ENCODE measurements at places on chromosomes 1 and 21. TPM values are rescaled to one million over a fixed set of nuclear protein-coding genes. Genes with fewer than 3 reads are reported as not detected.

- H3K27ac ChIP-seq: no peak overlapping the region
These were observed 35.6 kb downstream of the TMEM63A start for GRCh38 chr1:225846331-225847310.

DNA sequence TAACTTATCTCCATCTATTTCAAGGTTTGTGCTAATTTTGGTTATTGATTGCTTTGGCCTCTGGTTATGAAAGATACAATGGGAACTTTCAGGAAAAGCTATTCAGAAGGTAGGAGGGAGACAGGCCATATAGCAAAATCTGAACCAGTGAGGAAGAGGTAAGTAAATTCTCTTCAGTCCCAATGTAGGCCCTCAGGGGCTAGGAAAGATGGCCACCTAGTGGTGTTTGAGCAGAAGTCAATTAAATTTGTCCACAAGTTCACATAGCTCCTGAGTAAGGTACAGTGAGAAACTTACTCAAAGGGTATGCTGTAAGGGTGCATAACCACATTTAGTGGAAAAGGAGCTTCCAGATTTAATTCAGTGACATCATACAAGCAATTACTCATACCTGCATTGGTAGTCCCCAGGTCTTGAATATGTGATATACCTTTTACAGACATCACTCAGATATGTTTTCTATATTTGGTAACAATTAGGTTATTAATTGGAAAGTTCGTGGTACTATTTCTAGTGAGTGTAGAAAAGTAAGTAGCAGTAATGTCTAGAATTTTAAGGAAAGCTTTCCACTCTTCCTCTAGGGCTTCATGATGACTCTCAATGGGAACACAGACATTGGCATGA is 21.4 kb upstream of the FMO1 start:
- H3K36me3 ChIP-seq: no peaks in the 10 kb centered on the region
- H3K4me1 ChIP-seq: no peaks in the 10 kb centered on the region
- H3K4me3 ChIP-seq: no peak overlapping the region
- H3K27ac ChIP-seq: no peak overlapping the region
- DNase-seq: peak; percentile 11
- no peaks in the 10 kb centered on the region for H3K27me3 ChIP-seq

DNA sequence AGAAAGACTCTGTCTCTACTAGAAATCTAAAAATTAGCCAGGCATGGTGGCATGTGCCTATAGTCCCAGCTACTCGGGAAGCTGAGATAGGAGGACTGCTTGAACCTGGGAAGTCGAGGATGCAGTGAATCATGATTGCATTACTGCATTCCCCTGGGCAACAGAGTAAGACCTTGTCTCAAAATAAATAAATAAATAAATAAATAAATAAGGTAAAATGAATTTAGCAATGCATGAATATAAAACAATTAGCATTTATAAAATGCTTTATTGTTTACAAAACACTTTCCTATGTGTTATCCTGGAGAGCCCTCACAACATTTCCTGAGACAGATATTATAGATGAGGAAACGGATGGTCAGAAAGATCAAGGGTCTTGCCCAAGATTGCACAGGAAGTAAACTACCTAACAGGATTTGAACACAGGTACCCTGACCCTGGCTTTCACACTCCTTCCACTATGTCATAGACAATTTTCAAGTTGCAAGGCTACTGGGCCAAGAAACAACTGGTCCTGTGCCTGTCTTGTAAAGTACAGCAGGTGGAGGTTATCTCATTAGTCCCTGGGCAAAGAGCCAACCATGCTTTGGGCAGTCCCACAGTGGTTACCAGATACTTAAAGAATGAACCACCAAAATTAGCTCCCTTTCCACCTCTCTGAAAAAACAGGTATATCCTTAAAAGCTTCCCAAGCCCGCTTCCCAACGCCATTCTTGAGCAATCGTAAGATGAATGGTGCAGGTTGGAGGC is 15.4 kb upstream of the VSIG8 start:
- DNase-seq: no peak
- H3K27me3 ChIP-seq: no peaks in the 10 kb centered on the region
- no peak overlapping the region for H3K4me3 ChIP-seq

DNA sequence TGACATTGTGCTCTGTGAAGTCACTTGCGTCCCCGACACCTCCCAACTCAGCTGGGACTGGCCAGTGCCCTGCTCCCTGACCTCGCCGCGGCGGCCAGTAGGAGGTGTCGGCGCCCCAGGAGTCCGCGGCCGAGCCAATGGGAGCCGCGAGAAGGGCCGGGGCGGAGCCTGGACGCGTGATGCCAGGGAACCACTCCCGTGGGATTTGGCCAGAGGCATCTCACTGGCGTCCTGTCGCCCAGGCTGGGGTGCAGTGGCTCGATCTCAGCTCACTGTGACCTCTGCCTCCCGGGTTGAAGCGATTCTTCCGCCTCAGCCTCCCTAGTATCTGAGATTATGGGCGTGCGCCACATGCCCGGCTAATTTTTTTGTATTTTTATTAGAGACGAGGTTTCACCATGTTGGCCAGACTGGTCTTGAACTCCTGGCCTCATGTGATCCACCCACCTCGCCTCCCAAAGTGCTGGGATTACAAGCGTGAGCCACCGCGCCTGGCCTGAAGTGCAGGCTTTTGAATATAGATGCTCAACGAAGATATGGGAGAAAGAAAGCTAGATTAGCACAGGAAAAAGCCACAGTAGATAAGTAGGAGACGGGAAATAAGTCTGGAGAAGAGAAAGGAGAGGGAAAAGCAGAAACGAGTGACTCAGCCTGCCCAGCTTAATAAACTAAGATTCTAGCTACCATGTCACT is 38.0 kb downstream of the ZBTB8OS start:
- no peak for DNase-seq
- no peak overlapping the region for H3K27ac ChIP-seq
- H3K27me3 ChIP-seq: no peaks in the 10 kb centered on the region

GRCh38 chr21:38139380-38140168 is 117.2 kb upstream of the KCNJ15 start:
- no peaks in the 10 kb centered on the region for H3K27me3 ChIP-seq
- H3K27ac ChIP-seq: no peak overlapping the region

DNA sequence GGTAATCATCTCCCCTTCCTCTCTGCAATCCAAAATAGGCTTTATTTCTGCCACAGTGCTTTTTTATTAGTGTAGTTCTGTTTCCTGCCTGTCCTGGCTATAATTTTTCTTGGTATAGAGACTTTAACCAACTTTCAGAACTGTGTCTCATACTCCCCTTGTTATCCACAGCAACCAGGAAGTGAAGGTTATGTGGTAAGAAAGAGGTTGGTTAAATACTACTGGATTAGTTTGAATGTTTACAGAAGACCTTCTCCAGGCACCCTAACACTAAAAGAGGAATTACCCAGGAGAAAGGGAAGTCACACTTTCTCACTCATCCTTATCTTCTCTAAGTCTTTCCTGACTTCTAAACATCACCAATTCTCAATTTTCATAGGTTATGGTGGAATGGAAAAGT is 17.8 kb upstream of the TNFSF4 start:
- H3K27ac ChIP-seq: no peak overlapping the region
- no peak overlapping the region for H3K4me3 ChIP-seq
- peaks cover 38% of the 10 kb centered on the region for H3K4me1 ChIP-seq
- no peak for DNase-seq
- no peaks in the 10 kb centered on the region for H3K36me3 ChIP-seq
- H3K27me3 ChIP-seq: no peaks in the 10 kb centered on the region

DNA sequence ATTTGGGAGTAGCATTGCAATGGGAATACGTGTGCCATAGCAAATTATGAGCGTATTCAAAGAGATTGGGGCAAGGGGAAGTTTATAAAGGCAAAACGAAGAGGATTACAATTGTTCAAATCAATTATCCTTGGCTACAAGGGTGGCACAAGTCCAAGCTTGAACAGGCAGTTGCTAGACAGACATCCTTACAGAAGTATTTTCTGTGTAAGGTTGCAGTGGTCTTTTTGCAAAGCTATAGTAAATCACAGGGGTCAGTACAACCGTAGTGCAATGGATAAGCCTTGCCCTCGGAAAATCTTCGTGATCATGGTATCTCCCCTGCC is 37.4 kb upstream of the HAO2 start:
- H3K4me3 ChIP-seq: no peak overlapping the region
- H3K36me3 ChIP-seq: no peaks in the 10 kb centered on the region
- no peak overlapping the region for H3K27ac ChIP-seq
- H3K27me3 ChIP-seq: no peaks in the 10 kb centered on the region
- H3K4me1 ChIP-seq: peaks cover 7% of the 10 kb centered on the region
- no peak for DNase-seq

DNA sequence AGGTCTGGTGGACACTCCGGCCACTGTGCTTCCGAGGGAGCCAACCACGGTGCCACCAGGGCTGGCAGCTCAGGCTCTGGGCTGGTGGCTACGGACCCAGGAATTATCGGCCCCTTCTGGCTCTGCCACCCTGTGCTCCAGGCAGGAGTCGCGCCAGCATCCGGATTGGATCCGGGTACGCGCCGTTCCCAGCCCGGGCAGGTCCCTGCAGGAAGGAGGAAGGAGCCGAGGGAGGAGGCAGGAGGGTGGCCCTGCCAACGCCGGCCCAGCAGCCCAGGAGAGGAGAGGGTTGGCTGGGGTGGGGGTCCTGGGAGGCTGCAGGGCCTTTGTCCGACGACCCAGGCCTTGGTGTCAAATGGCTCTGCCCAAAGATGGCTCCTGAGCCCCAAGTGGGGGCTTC is 160.5 kb downstream of the CASZ1 start:
- H3K4me1 ChIP-seq: no peaks in the 10 kb centered on the region
- H3K4me3 ChIP-seq: no peak overlapping the region
- no peak for DNase-seq
- H3K27me3 ChIP-seq: no peaks in the 10 kb centered on the region
- H3K27ac ChIP-seq: no peak overlapping the region
- no peaks in the 10 kb centered on the region for H3K36me3 ChIP-seq

DNA sequence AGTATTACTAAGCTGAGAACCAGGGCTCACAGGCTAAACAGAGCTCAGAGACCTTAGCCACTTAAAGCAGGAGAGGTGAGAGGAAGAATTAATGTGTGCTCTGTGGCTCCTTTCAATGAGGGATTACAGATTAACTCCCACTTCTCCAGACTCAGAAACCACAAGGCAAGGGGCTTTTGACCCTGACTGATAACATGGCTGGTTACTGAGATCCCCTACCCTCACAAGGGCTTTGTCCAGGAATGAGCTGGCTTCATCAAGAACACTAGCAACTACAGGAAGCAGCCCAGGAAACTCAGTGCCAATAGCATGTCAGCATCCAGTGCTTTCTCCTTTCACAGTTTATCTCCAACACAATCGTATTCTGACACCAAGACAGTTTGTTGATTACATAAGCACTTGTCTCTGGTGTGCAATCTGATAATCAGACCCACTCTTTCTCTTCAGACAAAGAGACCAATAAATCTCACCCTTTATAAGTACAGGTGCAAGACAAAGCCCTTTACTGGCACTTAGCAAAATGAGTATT is 38.8 kb downstream of the ERI3 start:
- peak; percentile 25 for DNase-seq
- H3K36me3 ChIP-seq: peaks cover 10% of the 10 kb centered on the region
- no peak overlapping the region for H3K27ac ChIP-seq
- H3K4me3 ChIP-seq: no peak overlapping the region
- no peaks in the 10 kb centered on the region for H3K4me1 ChIP-seq

DNA sequence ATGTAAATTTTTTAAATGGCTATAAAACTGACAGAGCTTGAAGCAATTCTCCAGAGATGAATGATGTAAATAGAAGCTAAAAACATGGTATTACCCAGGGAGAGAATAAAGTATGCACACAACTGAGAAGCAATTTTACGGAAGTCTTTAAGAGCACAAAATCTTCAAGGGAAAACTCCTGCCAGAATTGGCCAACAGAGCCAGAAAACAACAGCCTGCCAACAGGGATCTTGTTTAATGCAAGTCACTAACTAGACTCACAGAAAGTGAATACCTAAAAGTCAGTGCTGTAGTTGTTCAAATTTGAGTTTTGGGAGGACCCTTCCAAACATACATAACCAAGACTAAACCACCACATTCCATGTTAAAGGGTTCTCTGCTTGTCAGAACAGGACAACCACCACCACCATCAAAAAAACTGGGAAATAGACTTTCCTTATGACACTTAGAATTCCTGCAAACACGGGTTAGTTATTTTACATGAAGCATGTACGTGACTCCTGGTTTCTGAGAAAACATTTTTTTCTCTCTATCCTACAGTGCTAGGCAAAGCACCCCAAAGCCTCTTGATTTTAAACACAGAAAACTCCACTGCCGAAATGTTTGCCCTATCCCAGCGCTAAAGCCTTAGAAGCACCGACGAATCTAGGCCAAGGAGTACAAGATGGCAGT is 1.6 kb downstream of the EPS15 start:
- H3K36me3 ChIP-seq: 0 out of 2 replicates have a peak, but pooled peaks cover 3% of the 10 kb centered on the region
- no peaks in the 10 kb centered on the region for H3K27me3 ChIP-seq
- DNase-seq: no peak
- H3K27ac ChIP-seq: peak overlapping the region; percentile 83
- peak overlapping the region; percentile 95 for H3K4me3 ChIP-seq
- peaks cover 20% of the 10 kb centered on the region for H3K4me1 ChIP-seq

- DNase-seq: no peak
- no peak overlapping the region for H3K4me3 ChIP-seq
- no peaks in the 10 kb centered on the region for H3K4me1 ChIP-seq
- H3K36me3 ChIP-seq: no peaks in the 10 kb centered on the region
These were observed 44.8 kb downstream of the UCHL5 start for GRCh38 chr1:193014400-193014799.

DNA sequence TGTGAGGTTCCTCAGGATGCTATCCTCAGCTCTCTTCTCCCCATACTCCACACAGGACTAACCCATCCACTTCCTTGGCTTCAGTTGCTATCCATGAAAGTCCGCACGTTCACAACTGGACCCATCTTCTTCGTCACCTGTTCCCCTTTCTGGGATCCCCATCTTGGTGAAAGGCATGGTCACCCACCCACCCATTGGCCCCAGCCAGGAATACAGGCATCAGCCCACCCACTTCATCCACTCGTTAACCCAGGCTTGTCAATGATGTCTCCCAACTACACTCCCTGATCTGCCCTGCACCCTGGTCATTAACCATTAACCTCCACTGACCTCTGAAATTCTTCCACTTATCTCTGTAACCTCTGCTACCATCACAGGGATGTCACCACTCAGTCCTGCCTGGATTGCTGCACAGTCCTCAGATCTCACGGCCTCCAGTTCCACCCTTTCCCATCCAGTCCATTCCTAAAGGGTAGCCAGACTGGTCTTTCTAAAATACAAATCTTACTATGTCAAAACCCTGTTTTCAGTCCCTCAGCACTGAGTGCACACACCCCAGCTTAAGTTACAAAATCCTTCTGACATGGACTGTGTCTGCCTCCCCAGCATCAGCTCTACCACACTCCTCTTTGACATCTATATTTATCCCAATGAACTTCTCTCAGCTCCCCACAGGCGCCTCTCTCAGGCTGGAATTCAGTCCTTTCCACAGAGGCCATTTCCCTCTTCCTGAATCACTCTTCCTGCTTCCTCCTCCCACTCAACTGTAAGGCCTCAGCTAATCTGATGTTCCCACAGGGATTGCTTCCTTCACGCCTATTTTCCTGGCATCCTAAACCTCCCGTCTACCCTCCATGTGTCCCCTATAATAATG is 10.4 kb downstream of the PGLYRP4 start:
- no peak overlapping the region for H3K4me3 ChIP-seq
- peaks cover 9% of the 10 kb centered on the region for H3K4me1 ChIP-seq
- no peaks in the 10 kb centered on the region for H3K27me3 ChIP-seq
- no peak overlapping the region for H3K27ac ChIP-seq

GRCh38 chr1:212655668-212656440 is 43.8 kb downstream of the BATF3 start:
- H3K27ac ChIP-seq: no peak overlapping the region
- H3K4me3 ChIP-seq: no peak overlapping the region
- H3K36me3 ChIP-seq: no peaks in the 10 kb centered on the region

ERICH3 gene
- not detected for polyA plus RNA-seq

KCNJ15 gene
- polyA plus RNA-seq: not detected

MR1 gene
- 35.7 TPM for polyA plus RNA-seq

S100PBP gene
- polyA plus RNA-seq: 33.3 TPM

LCE3E gene
- not detected for polyA plus RNA-seq

LAMTOR2 gene
- polyA plus RNA-seq: 139 TPM

C1QB gene
- polyA plus RNA-seq: not detected

ST6GALNAC3 gene
- polyA plus RNA-seq: not detected

Measured in GM12878 (cell line).